ENCODE measurements at places on chromosomes 7 and 10.

DNA sequence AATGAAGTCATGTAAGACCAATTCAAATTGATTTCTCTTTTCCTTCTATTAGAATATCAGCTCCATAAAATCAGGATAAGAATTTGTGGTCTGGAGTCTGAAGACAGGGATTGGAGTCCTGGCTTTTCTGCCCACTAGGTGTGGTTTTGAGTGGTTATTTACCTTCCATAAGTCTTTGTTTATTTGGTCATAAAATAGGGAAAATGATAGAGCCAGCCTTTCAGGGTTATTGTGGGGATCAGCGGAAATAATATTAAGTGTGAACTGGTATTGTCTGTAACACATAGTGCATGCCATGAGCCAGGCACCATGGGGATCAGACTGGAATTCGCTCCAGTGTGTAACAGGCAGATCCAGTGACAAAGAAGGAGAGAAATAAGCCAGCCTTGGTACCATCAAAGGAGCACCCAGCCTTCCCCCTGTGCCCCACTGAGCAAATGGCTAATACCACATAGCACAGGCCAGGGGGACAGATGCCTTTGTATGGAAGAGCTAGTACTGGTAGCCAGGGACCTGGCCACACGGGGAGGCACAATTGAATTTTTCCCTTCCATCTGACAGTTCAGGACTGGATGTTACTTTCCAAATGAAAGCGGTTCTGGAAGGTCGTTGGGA lies 509.7 kb upstream of the PODXL start:
- DNase-seq = no peak

- no peak for DNase-seq
Measured at GRCh38 chr7:19970514-19970913, 197.1 kb upstream of the TMEM196 start.

GRCh38 chr7:106313456-106313901 lies 28.7 kb upstream of the NAMPT start:
- DNase-seq = no peak

GRCh38 chr7:15419596-15419995 lies 142.2 kb downstream of the AGMO start:
- DNase-seq = no peak

DNA sequence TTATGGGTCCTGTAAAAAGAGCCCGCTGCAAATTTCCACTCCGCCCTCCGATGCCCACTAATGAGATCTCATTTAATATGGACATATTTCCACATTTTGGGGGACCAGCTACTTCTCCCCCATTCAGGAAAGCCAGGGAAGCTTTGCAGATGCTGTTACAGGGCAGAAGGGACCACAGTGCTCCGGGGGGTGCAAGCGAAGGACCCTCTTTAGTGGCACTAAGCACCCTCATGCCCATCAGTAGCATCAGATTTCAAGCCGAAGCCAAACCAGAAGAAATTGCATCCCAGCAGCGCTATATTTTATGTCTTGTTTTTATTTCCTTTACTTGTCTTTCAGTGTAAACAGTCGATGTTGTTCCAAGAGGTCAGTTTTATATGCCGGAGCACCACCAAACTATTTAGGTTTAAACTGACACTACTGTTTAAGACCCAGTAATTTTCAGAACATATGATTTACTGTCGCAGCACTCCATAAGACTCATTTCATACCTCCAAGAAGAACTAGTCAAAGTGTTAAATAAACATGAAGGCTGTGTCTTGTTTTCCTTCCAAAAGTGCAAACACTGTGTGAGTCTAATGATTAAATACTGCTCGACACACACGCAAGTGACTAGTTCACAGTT lies 122.2 kb upstream of the MGMT start:
- no peak for DNase-seq

GRCh38 chr7:3217166-3217565 lies 83.9 kb upstream of the SDK1 start:
- DNase-seq = no peak

- no peak for DNase-seq
Measured at GRCh38 chr10:70190581-70190980, 20.3 kb upstream of the SAR1A start.

DNA sequence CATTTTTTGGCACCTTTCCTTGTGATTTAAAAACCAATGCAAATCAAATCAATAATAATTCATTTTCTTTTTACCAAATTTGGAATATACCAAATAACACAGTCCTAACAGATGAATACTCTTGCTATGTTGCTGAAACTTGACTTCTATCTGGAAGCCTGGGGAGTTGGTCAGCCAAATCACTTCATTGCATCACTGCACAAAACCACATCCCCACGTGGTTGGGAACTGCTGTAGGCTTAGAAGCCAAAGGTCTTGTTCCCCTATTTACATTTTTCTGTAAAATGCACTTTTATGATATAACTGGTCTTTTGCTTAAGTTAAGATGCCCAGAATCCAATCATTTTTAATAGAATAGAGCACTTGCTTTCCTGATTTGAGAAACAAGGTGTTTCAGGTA lies 15.2 kb downstream of the GPR85 start:
- DNase-seq = no peak

DNA sequence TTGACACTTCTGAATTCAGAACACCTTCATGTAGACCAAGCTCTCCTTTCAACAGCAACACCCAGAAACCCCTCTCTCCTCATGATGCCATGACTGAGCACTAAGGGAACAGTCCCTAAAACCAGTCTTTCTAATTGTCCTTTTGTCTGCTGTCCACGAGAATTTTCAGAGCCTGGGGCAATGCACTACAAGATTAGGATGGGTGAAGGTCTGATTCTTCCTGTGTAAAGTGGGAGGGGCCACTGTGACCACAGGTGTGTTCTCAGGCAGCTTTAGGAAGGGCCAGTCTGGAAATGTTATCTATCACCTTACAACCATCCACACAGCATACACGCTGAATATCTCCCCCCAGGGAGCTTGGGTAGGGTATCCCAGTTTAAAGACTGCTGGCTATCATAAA lies 7.9 kb downstream of the PAXIP1 start:
- DNase-seq = no peak

- no peak for DNase-seq
Measured at GRCh38 chr7:63867127-63867526, 131.5 kb upstream of the ZNF722 start.

GRCh38 chr7:25964483-25964991 lies 187.5 kb upstream of the NFE2L3 start:
- DNase-seq = no peak

- DNase-seq = no peak
Measured at GRCh38 chr7:100679927-100680575, 6.5 kb downstream of the GNB2 start.

- no peak for DNase-seq
Measured at GRCh38 chr7:26490640-26491624, 199.3 kb downstream of the SNX10 start.

DNA sequence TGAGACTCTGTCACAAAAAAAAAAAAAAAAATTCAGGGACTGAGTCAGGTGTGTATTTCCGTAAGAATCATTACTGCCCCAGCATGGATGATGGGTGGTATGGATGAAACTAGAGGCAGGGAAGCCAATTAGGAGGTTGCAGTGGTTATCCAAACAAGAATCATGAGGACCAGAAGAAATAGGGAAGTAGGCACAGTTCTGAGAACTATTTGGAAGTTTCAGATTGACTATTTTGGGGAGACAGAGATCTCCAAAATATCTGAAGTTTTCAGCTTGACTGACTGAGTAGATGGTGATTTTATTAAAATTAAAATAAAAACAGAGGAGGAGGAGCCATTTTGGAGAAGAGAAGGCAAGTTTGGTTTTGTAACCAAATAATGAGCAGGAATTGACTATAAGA lies 119.4 kb upstream of the NRBF2 start:
- DNase-seq = no peak

DNA sequence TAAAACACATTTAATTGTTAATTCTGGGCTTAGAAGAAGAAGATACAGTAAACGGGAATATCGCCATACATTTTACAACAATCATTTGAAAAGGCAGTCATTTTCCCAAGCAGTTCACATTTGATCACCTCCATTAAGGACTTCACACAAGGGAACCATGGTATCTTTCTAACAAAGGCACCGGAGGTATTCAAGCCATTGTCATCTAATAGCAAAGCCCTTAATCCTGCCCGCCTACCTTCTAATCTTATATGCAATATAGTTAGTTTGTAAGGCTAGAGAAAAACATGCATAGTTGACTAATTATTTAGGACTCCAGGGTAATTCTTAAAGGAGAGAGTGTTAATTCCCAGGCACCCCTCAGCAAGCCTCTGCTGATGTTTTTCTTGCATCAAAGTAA lies 83.1 kb downstream of the MRPL32 start:
- no peak for DNase-seq
